WTC11 (cell line): ENCODE measurements at places on chromosomes 3 and 15.

- no peak for DNase-seq
These were observed 32.6 kb downstream of the HMCES start for GRCh38 chr3:129311054-129311902.

GRCh38 chr3:134376385-134376765, 2.1 kb upstream of the AMOTL2 start:
- no peak for DNase-seq

GRCh38 chr3:89234620-89235019, 127.2 kb downstream of the EPHA3 start:
- no peak for DNase-seq

- DNase-seq = no peak
These were observed 214.5 kb downstream of the NTRK3 start for GRCh38 chr15:88042047-88042446.

DNA sequence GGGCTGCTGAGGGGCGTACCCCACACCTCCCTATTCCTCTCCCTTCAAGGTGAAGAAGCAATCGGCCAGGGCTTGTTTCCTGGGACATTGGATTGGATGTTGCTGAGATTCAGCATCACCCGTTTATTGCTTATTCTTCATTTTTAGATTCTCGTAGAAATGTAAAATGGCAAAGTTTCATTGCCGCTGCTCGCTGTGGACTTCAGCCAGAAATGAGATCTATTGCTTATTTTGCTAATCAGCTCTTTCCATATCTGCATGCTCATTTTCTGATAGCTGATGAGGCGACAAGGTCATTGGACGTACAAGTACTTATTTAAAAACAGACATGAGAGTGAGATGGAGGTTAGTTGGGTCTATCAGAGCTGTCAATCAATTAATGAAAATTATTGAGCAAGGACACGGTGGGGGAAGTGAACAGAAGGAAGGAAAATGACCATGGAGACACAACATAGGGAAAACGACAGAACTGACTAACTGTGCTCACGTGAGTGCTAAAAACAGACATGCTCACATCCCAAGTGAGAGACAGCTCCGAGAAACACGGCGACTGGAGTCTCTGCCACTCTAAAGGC, 471.2 kb downstream of the NR2F2 start:
- no peak for DNase-seq

GRCh38 chr3:70832089-70832833, 519.8 kb upstream of the MDFIC2 start:
- no peak for DNase-seq
